Jurkat, Clone E6-1 (cell line): ENCODE measurements at places on chromosomes 16 and 17.

DNA sequence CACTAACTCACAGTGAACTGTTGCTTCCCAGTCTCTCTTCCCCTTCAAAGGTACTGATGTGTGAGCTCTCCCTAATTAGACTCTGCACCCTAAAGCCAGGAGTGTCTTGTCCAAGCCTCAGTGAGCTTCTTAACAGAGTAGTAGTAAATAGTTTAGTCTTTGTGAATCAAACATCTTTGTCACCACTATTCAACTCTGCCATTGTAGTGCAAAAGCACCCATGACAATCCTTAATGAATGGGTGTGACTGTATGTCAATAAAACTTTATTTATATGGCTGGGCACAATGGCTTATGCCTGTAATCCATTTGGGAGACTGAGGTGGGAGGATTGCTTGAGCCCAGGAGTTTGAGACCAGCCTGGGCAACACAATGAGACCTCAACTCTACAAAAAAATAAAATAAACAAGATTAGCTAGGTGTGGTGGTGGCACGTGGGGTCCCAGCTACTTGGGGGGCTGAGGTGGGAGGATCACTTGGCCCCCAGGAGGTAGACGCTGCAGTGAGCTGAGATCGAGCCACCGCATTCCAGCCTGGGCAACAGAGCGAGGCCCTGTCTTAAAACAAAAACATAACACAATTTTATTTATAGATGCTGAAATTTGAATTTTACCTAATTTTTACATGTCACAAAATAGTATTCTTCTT is 45.5 kb upstream of the TNRC6A start:
- no peak for DNase-seq

- no peak for DNase-seq
These were observed 1.6 kb upstream of the KRTAP2-4 start for GRCh38 chr17:41067281-41067680.

- no peak for DNase-seq
These were observed 13.2 kb downstream of the TMEM11 start for GRCh38 chr17:21200590-21201297.

DNA sequence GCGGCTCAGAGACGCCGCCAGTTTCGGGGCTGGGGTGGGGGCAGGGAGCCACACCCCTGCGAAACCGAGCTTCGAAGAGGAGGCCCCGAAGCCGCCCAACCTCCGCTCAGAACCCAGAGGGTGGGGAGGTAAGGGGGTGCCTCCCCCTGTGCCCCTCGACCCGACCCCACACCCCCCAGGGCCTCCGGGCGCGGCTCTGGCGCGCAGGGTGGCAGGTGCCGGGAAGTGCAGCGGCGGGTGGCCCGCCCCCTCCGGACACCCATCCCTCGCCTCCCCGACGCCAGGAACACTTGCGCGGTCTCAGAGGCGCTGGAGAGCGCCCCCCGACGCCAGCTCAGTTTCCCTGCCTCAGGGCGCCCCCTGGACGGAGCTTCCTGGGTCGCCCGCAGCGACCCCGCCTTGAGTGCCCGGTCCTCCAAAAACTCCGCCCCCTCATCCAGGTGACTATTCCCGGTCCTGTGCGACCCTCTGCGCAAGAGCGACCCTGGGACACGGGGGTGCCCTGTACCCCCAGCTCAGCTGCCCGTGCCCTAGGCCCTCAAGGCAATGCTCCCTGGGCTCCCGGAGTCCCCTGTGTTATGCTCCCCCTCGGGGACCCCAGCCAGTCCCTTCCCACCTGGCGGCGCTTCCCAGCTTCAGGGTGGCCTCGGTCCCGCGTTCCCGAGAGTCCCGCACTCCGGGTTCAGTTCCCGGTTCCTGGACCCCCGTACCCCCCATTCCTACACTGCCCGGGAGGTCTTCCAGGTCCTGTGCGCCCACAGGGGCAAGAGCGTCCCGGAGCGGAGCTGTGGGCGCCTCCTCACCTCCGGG is 562 bp downstream of the PPL start:
- DNase-seq = no peak

- no peak for DNase-seq
These were observed 76.8 kb downstream of the MPRIP start for GRCh38 chr17:17119106-17119505.

DNA sequence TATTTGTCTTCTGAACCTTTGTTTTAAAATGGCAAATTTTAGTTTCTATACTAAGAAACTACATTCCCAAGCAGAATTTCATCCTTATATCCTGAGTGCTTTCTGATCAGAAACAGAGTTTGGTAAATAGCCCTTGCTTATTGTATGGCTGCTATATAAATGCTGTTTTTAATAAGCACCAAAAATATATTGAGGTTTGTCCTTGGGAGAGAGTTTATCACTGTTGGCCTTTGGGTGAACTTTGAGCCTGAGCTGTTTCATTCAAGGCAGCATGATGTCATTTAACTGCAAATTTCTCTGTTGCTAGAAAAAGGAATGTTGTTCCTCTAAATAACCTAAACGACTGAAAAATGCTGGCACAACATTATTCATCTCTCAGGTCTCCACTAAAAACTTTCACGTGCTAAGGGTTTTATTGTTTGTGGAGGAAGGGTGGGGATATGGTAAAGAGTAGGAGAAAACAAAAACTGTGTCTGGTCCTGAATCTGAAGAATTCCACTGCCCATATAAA is 334.3 kb upstream of the TBX2 start:
- DNase-seq = no peak

- no peak for DNase-seq
These were observed 161.8 kb upstream of the NOG start for GRCh38 chr17:56431736-56432135.

GRCh38 chr17:44912763-44913544 is 2.3 kb downstream of the GFAP start:
- no peak for DNase-seq

GRCh38 chr17:73760439-73760758 is 116.2 kb upstream of the SDK2 start:
- DNase-seq = peak; percentile 18

- no peak for DNase-seq
These were observed 44.1 kb upstream of the MARCHF10 start for GRCh38 chr17:62852195-62852594.

GRCh38 chr16:78639775-78640174 is 540.3 kb downstream of the WWOX start:
- DNase-seq = no peak

- no peak for DNase-seq
These were observed 450.4 kb downstream of the MAF start for GRCh38 chr16:79150151-79150550.

- DNase-seq = peak; percentile 91
These were observed 98.5 kb downstream of the ZNF778 start for GRCh38 chr16:89315791-89316581.

GRCh38 chr16:15894571-15895374 is 6.4 kb upstream of the CEP20 start:
- DNase-seq = no peak

GRCh38 chr16:10834766-10835165 is 16.2 kb upstream of the TVP23A start:
- DNase-seq = no peak

DNA sequence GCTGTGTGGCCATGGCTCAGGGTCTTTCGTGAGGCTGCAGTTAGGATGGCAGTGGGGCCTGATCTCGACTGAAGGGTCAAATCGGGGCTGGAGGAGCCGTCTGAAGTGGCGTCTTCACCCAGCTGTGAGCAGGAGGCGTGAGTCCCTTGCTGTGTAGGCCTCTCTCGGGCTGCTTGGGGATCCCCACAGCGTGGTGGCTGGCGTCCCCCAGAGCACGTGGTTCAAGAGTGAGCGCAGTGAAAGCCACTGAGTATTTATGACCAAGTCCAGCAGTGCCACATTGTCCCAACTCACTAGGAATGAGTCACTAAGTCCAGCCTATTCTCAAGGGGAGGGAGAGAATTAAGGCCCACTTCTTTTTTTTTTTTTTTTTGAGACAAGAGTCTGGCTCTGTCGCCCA is 11.7 kb upstream of the TCF25 start:
- DNase-seq = no peak

DNA sequence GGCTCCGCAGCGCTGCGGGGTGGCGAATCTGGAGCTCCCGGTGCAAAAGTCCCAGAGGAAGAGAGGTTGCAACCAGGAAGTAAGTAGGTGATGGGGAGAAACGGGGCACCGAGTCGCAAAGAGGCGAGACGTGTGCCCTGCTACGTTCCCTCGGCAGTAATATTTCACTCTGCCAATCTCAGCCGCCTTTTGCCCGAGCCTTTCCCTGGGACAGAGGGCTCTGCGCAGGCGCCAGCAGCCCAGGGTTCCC is at the start of gene NR1D1:
Gene NR1D1 (minus strand): TSS at position 171 of the 250 bp plus-strand sequence. CDS start 495 bp downstream, outside the sequence.
- DNase-seq = no peak

DNA sequence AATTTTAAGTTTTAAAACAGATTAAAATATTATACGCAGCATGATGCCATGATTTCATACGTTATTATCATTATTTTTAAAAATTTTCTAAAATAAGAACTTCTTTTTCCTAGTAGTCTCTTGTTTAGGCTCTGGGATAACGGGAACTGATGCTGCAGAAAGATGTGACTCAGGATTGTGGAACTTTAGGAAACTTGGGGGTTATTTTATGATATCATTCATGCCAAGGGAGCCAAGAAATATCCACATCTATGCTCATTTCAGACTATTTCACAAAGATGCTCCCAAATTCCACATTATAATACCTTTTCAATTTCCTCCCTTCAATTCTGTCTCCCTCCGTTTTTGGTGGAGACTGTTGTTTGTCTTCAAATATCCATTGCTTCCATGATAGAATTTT is 236.4 kb downstream of the HS3ST3A1 start:
- DNase-seq = no peak

DNA sequence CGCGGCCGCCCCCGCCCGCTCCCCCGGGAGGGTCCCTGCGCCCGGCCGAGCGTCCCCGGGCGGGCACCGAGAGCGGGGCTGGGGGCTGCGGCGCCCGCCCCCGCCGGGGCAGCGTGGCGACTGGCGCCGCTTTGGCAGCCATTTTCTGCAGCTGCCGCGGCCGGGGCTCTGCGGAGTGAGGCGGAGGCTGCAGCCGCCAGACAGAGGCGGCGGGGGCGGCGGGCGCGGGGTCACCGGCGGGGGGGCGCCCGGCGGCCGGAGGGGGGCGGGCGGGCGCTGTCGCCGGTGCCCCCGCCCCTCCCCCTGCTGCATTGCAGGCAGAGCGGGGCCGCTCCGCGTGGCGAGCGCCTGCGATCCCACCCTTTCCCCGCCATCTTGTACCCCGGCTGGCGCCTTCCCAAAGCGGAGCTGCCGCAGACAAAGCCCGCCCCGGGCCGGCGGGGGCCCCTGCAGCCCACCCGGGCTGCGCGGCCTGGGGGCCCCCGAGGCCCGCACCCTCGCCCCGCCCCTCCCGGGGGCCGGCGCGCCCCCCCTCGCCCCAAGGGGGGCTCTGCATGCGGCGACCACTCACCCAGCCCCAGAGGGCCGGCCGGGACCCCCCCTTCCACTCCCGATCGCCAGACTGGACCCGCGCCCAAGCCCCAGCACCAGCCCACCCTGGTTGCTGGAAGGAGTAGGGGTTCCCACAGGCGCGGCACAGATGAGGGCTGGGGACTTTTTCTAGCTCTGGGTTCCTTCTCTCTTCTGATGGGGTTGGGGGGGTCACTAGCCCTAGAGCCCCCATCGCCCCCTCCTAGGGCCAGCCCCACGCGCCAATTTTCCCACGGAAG is 16.6 kb upstream of the CBX8 start:
- DNase-seq = no peak

- peak; percentile 32 for DNase-seq
These were observed 4.2 kb downstream of the CCDC42 start for GRCh38 chr17:8740486-8740885.

DNA sequence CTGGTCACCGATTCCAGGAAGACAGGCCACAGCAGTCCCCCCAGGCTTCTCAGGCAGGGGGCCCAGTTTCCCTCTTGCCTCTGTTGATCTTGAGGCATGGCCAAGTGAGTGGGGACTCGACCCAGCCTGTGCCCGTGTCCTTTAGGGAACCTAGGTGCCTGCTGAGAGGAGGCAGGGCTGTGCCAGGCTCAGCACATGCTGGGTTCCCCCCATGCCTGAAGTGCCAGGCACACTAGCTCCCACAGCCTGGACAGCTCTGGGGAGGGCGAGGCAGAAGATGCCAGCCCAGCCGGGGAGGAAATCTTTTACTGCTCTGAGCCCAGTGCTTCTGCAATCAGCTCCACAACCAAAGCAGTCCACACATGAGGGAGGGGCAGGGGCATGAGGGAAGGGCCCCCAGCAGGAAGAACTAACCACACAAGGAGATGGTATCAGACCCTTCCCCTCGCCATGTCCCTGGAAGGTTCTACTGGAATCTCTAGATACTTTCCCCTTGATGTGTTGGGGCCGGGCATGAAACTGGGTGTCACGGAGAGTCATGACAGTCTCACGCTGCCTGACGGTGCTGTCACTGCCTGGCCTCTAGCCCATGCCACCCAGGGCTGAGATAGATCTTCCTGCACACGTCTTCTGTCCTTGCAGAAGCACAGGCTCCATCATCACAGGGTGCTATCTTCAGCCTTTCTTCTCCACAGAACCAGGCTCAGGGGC is 25.5 kb downstream of the MYO18A start:
- no peak for DNase-seq

GRCh38 chr17:74380959-74381808 is 13.9 kb downstream of the GPR142 start:
- no peak for DNase-seq

GRCh38 chr16:31455601-31456314 is 3.5 kb upstream of the ARMC5 start:
- no peak for DNase-seq

GRCh38 chr17:82007495-82008257 is 15.0 kb downstream of the CENPX start:
- no peak for DNase-seq

DNA sequence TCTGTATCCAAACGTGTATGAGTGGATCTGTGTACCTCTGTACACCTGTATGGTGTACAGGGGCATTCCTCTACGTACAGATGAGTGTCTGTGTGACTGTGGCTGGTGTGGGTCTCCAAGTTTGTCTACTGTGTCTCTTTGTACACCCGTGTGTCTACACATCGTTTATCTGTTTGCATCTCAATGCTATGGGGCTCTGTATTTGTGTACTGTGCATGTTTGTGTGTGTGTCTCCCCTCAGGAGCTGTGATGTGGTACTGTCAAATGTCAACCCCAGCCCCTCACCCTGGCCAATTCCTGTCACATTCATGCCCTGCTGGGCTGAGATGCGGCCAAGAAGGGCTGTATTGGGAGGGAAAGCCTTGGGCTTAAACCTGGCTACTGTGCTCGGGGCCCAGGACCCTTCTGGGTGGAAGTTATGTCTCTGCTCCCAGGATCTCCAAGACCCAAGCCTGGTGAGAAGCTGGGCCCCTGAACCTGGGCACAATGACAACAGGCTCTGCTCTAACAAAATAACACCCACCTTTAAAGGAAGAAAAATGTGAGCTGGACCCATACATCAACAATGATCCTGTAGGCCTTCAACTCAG is 3.5 kb upstream of the NAGS start:
- DNase-seq = no peak

- DNase-seq = no peak
These were observed 10.9 kb downstream of the SLC43A2 start for GRCh38 chr17:1617620-1618174.
